ENCODE measurements at places on chromosomes 16 and 17.

DNA sequence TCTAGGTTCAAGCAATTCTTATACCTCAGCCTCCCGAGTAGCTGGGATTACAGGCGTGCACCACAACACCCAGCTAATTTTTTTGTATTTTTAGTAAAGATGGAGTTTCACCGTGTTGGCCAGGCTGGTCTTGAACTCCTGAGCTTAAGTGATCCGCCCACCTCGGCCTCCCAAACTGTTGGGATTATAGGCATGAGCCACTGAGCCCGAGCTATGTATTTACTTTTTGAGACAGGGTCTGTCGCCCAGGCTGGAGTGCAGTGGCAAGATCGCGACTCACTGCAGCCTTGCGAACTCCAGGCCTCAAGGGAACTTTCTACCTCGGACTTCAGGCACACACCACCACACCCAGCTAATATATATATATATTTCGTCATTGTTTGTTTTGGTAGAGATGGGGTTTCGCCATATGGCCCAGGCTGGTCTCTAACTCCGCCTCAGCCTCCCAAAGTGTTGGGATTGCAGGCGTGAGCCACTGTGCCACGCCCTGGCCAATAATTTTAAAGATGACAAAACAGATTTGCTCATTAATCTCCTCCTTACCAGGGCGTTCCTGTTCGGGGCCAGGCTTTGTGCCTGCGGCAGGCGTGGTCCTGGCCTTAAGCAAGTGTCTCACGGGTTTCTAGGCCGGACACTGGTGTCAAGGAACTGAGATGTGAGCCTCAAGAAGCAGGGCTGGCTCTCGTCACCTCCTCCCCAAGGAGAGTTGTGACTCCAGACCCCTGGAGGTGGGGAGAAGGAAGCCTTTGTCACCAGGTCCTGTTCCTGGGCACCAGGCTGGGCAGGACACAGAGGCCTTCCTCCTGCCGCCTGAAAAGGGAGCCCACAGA is 4.3 kb upstream of the NPW start:
- no peaks in the 10 kb centered on the region for H3K4me1 ChIP-seq
- H3K27me3 ChIP-seq: peaks cover 29% of the 10 kb centered on the region
- DNase-seq: no peak
- no peak overlapping the region for H3K4me3 ChIP-seq
- H3K36me3 ChIP-seq: no peaks in the 10 kb centered on the region

- peak; percentile 54 for DNase-seq
- peaks cover 89% of the 10 kb centered on the region for H3K36me3 ChIP-seq
- no peak overlapping the region for H3K27ac ChIP-seq
- no peak overlapping the region for H3K4me3 ChIP-seq
Observed at GRCh38 chr16:87407511-87408112, 15.5 kb downstream of the MAP1LC3B start.

DNA sequence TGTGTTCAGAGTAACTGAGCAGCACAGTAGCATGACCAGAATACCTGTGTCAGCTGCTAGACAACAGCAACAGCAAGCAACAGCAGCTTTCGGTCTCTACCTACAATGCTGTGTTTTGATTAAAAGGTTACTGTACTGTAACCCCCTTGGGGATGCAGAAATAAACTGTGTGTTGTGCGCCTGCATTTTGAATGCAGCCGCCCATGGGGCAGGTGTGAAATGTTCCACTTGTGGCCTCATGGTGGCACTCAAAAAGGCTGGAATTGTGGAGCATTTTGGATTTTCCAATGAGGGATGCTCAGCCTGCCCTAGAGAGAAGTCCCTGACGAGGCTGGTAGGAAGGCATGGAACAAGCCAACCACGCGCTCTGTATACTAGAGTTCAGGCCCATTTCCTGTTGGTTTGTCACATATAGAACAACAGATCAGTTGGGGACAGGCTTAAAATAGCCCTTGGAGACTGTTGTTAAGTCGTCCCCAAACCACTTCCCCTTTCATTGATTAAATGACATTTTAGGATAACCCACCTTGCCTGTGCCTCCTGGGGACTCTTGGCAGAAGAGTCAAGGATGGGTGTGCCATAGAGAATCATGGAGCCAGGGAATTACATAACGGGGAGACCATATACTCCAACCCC is 27.1 kb downstream of the SCPEP1 start:
- H3K4me1 ChIP-seq: no peaks in the 10 kb centered on the region
- H3K27ac ChIP-seq: no peak overlapping the region
- H3K36me3 ChIP-seq: peaks cover 48% of the 10 kb centered on the region
- H3K4me3 ChIP-seq: no peak overlapping the region
- DNase-seq: no peak

GRCh38 chr16:3687021-3687420 is 30.3 kb downstream of the TRAP1 start:
- H3K4me3 ChIP-seq: no peak overlapping the region
- peaks cover 35% of the 10 kb centered on the region for H3K36me3 ChIP-seq
- H3K27ac ChIP-seq: no peak overlapping the region
- DNase-seq: no peak
- no peaks in the 10 kb centered on the region for H3K27me3 ChIP-seq

GRCh38 chr16:880471-881171 is 80.1 kb upstream of the GNG13 start:
- H3K4me3 ChIP-seq: no peak overlapping the region
- H3K27me3 ChIP-seq: no peaks in the 10 kb centered on the region

GRCh38 chr17:47693731-47694580 is at the start of gene TBKBP1:
Gene TBKBP1 (plus strand): TSS chr17:47694161. CDS start chr17:47696113, 1,952 bp downstream.
- H3K36me3 ChIP-seq: no peaks in the 10 kb centered on the region
- peak within 1 kb of the TSS; percentile 96 for H3K4me3 ChIP-seq
- H3K27ac ChIP-seq: peak within 1 kb of the TSS; percentile 82
- DNase-seq: peak; percentile 76
- no peaks in the 10 kb centered on the region for H3K4me1 ChIP-seq
- H3K27me3 ChIP-seq: no peaks in the 10 kb centered on the region

GRCh38 chr16:17001471-17001870 is 469.3 kb downstream of the XYLT1 start:
- DNase-seq: no peak
- no peak overlapping the region for H3K4me3 ChIP-seq
- no peaks in the 10 kb centered on the region for H3K36me3 ChIP-seq
- H3K4me1 ChIP-seq: no peaks in the 10 kb centered on the region
- H3K27me3 ChIP-seq: no peaks in the 10 kb centered on the region
- H3K27ac ChIP-seq: no peak overlapping the region

DNA sequence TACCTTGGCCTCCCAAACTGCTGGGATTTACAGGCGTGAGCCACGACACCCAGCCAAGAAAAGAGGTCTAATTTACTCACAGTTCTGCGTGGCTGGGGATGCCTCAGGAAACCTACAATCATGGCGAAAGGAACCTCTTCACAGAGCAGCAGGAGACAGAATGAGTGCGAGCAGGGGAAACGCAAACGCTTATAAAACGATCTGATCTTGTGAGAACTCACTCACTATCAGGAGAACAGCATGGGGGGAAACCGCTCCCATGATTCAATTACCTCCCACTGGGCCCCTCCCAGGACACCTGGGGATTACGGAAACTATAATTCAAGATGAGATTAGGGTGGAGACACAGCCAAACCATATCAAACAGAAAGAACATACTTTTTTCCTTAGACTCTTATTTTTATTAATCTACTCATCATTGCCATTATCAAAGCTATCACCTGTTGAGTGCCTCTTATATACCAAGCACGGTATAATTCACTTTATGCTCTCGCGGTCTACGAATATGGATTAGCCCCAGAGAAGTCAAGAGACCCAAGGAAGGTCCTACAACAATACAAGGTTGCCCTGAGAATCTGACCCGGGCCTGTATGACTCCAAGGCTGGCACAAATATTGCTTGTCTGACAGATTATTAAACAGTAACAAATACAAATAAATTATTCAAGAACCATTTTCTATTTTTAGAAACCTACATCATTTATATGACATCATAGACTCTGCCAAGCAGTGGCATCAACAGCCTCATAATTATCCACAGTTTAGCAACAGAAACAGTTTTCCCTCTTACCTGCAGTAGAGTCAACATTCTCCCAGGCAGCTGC is 2.4 kb downstream of the POLR3K start:
- peaks cover 6% of the 10 kb centered on the region for H3K4me1 ChIP-seq
- peaks cover 11% of the 10 kb centered on the region for H3K36me3 ChIP-seq
- H3K27ac ChIP-seq: no peak overlapping the region
- no peak for DNase-seq
- no peaks in the 10 kb centered on the region for H3K27me3 ChIP-seq

- H3K36me3 ChIP-seq: no peaks in the 10 kb centered on the region
- no peak for DNase-seq
Observed at GRCh38 chr17:51335883-51336822, 75.8 kb downstream of the UTP18 start.
